ENCODE measurements at places on chromosomes 16 and 17. TPM values are rescaled to one million over a fixed set of nuclear protein-coding genes. Genes with fewer than 3 reads are reported as not detected.

Gene KRTAP1-1
- not detected for polyA plus RNA-seq

Gene CLEC19A
- not detected for polyA plus RNA-seq

Gene SCGB1C2
- not detected for polyA plus RNA-seq

Gene FAM20A
- polyA plus RNA-seq = 54.4 TPM

Gene RETREG3
- polyA plus RNA-seq = 12.1 TPM

Gene DVL2
- polyA plus RNA-seq = 3.4 TPM

Gene MMP2
- polyA plus RNA-seq = 6.0 TPM

Gene PLLP
- 5.2 TPM for polyA plus RNA-seq

Gene TNFRSF12A
- polyA plus RNA-seq = 9.4 TPM

Gene TMEM208
- 98.2 TPM for polyA plus RNA-seq

Gene CENPV
- polyA plus RNA-seq = 21.2 TPM

GRCh38 chr16:81497690-81498089 is 53.1 kb downstream of the CMIP start:
- no peaks in the 10 kb centered on the region for H3K36me3 ChIP-seq
- no peak for DNase-seq
- H3K4me1 ChIP-seq = peaks cover 53% of the 10 kb centered on the region

- no peak for DNase-seq
- H3K27me3 ChIP-seq = no peaks in the 10 kb centered on the region
- peak overlapping the region; percentile 87 for H3K27ac ChIP-seq
- H3K36me3 ChIP-seq = no peaks in the 10 kb centered on the region
- H3K4me1 ChIP-seq = peaks cover 77% of the 10 kb centered on the region
Observed at GRCh38 chr17:77373299-77374169, 232.8 kb downstream of the SEC14L1 start.

DNA sequence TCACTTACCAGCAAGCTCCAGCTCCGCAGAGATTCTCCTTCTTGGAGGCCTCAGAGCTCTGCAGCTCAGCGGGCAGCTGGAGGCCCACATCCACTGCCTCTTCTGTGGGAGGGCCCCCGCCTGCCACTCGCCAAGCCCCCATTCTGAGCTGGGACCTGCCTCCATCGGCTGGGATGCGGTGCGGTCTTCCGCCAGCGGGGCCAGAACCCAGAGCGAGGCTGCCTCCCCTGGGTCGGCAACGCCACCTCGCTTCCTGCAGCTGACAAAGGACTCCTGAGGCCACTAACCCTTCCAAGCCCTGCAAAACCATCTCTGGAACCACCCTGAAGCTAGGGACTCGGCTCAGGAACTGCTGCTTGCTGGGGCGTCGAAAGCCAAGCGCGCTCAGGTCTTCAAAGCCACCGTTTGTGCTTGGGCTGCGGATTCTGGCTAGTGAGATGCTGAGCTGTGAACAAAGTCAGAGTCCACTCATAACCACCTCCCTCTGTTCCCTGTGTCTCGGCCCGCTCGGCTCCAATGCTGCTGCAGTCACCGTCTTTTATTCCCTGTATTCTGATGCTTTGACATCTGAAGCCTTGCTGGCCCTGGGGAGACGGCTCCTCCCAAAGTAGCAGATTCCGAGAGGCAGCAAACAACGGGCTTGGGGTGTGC is 174.3 kb downstream of the ENGASE start:
- H3K36me3 ChIP-seq = no peaks in the 10 kb centered on the region
- H3K27ac ChIP-seq = no peak overlapping the region
- DNase-seq = no peak

DNA sequence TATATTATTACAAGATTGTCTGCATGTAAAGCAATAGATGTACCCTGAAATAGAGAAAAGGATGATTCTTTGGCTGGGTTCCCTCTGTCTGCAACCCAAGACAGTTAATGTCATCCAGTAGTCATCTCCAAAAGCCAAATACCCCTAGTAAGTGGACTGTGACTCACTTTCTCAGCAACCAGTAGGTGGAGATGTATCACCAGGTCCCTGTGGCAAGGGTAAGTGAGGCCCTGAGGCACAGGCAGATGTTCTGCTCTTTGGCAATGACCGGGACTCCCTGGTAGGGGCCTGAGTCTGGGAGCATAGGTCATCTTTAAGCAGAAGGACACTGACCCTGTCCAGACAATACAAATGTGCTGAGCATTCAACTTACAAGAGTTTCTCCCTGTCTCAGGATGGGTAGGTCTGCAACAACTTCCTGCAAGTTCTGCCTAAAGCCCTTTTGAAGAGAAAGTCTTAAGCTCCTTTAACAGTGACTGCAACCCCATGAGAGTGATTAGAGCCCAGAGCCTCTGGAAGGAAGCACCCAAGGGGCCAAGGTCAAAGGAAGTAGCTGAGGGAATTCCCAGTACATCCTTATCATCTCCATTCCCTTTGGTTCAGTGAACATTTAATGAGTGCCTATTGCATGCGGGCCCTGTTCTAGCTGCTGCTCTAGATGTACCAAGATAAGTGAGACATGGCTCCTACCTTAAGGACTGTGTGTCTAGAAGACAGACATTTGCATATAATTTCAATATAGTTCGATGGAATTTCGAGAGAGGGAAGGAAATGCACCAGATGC is 31.9 kb downstream of the PMP22 start:
- no peak overlapping the region for H3K4me3 ChIP-seq
- H3K4me1 ChIP-seq = no peaks in the 10 kb centered on the region
- DNase-seq = no peak
- no peaks in the 10 kb centered on the region for H3K27me3 ChIP-seq

DNA sequence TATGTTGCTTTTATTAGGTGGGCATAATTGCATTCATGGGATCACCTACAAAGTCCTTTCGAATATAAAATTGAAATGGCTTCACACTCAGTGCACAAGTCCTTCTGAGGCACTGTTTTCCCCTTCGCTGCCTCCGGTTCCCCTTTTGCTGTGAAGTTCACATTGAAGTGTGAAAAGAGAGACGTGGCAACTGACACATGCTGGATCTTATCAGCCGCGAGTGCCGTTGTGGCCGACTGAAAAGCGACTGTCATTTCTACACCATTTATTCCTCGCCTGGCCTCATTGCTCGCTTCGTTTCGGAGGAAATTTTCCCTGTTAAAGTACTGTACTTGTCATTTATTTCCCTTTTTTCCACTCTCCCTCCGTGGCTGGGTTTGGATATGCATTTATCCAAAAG is 423.5 kb downstream of the MAF start:
- DNase-seq = no peak
- H3K36me3 ChIP-seq = no peaks in the 10 kb centered on the region
- H3K27ac ChIP-seq = no peak overlapping the region
- H3K4me3 ChIP-seq = no peak overlapping the region

DNA sequence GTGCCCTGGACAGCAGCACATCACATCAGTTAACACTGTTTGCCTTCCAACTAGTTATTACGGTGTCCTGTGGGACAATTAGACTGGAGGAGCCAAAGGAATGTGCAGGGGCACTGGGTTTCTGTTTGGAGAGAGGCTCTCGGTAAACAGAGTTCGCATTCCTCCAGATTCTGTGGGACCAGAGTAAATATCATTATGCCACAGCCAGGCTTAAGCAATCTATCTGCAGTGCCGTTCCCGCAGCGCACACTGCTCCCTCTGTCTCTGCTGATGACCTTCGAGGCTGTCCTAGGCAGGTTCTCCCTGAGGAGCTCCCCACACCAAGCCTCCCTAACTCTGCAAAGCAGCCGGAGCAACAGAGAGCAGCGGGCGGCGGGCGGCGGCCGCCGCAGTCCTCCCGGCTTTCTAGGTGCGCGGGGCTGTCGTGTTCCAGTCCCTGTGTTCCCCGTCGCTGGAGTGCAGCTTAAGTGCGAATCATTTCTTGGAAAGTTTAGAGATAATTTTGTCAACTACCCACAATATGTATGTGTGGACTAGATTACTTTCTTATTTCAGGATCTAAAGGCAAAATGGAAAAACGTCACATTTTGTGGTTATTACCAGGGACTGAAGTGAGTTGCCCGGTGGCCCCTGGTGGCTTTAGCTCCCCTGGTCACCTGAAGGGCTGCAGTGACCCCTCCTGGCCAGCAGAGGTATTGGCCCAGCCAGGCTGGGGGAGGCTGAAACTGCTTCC is 43.3 kb downstream of the PGS1 start:
- H3K4me3 ChIP-seq = no peak overlapping the region
- peaks cover 6% of the 10 kb centered on the region for H3K36me3 ChIP-seq
- no peaks in the 10 kb centered on the region for H3K27me3 ChIP-seq

- H3K36me3 ChIP-seq = no peaks in the 10 kb centered on the region
- H3K4me1 ChIP-seq = no peaks in the 10 kb centered on the region
- no peak overlapping the region for H3K27ac ChIP-seq
- no peak for DNase-seq
- no peaks in the 10 kb centered on the region for H3K27me3 ChIP-seq
- no peak overlapping the region for H3K4me3 ChIP-seq
Observed at GRCh38 chr17:67615736-67616135, 102.0 kb upstream of the NOL11 start.

GRCh38 chr17:16873174-16874035 is 98.5 kb downstream of the TNFRSF13B start:
- H3K4me1 ChIP-seq = peaks cover 22% of the 10 kb centered on the region
- H3K4me3 ChIP-seq = no peak overlapping the region
- DNase-seq = peak; percentile 41
- no peaks in the 10 kb centered on the region for H3K27me3 ChIP-seq
- no peak overlapping the region for H3K27ac ChIP-seq
- no peaks in the 10 kb centered on the region for H3K36me3 ChIP-seq

DNA sequence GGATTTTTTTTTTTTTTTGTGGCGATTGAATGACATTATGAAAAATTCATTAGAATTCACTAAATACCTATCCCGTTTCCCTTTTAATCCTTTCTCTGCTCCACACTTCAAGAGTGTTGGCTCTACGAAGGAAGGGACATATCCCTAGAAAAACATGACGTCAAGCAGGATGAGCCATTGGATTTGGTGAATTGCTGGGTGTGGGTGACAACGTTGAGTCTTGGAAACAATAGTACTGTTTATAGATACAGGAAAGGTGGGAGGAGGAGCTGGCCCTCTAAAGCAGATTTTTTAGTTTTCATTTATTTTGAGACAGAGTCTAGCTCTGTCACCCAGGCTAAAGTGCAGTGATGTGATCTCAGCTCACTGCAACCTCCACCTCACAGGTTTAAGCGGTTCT is 167.6 kb upstream of the FAM20A start:
- H3K27ac ChIP-seq = no peak overlapping the region
- H3K27me3 ChIP-seq = no peaks in the 10 kb centered on the region
- no peaks in the 10 kb centered on the region for H3K36me3 ChIP-seq
- no peak for DNase-seq
- H3K4me1 ChIP-seq = no peaks in the 10 kb centered on the region
- no peak overlapping the region for H3K4me3 ChIP-seq

DNA sequence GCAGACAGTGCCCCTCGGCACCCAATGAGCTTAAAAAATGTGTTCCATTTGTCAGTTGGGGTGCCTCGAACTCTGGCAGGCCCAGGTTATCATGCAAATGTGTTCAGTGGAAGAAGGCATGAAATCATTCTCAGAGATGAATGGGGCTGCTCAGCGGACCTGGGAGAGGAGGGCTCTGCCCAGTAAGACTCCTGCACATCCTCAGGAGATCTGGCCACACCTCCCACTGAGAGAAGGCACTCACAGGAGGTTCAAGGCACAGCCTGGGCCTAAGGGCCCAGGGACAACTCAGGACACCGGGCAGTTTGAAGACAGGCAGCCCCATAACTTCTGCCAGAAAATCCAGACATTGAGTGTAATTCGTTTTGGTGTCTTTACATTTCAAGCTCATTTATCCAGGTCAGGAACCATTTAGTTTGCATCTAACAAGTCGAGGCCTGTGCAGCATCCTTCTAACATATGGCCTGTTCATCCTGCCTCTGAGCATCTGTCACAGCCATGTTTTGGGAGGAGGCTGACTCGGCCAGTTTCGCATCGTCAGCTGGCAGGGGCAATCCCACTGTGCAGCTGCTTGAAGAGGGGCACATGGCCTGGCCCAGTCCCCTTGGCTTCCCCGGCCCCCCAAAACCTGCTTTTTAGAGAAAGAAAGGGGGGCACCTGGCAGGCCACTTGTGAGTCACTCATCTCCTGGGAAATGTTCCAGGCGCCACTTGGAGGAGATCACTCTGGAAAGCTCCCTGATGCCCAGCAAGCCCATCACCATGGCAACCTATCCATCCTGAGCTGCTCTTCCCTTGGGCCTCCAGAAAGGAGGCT is 31.2 kb upstream of the BCAR1 start:
- peaks cover 3% of the 10 kb centered on the region for H3K4me1 ChIP-seq
- DNase-seq = no peak
- no peaks in the 10 kb centered on the region for H3K27me3 ChIP-seq
- no peak overlapping the region for H3K27ac ChIP-seq

DNA sequence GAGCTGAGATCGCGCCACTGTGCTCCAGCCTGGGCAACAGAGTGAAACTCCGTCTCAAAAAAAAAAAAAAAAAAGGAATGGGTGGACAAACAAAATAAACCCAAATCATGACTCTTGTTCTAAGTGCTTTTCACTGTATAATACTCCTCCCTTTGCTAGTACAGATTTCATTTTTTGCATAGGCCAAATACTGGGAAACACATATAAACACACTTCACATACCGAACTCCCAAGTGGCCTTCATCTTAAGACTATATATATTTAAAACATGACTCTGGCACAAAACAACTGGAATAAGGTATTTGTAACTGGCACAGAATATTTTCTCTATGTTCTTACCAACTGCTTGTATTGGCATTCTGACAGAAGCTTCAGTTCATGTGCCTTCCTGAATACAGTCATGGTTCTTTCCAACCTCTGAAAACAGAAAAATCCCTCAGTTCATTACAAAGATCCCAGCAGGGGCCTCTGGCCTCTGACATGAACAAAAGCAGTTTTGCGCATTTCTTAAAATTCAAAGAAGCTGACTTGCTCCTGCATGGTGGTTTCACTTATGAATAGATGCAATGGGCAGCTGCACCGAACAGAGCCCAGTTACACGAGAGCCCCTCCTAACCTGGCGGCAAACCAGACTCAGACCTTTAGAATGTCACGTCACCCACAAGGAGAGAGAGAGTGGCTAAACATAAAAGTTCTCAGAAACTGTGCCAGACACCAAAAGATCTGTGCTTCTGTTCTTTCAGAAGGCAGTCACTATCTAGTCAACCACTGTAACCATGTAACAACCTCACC is 19.1 kb upstream of the COPRS start:
- no peak for DNase-seq
- no peaks in the 10 kb centered on the region for H3K27me3 ChIP-seq
- H3K27ac ChIP-seq = no peak overlapping the region
- H3K4me3 ChIP-seq = no peak overlapping the region

GRCh38 chr17:35891269-35891668 is 11.1 kb upstream of the CCL5 start:
- H3K27me3 ChIP-seq = no peaks in the 10 kb centered on the region
- H3K27ac ChIP-seq = no peak overlapping the region
- H3K4me1 ChIP-seq = no peaks in the 10 kb centered on the region
- no peak overlapping the region for H3K4me3 ChIP-seq
- H3K36me3 ChIP-seq = no peaks in the 10 kb centered on the region
- no peak for DNase-seq

DNA sequence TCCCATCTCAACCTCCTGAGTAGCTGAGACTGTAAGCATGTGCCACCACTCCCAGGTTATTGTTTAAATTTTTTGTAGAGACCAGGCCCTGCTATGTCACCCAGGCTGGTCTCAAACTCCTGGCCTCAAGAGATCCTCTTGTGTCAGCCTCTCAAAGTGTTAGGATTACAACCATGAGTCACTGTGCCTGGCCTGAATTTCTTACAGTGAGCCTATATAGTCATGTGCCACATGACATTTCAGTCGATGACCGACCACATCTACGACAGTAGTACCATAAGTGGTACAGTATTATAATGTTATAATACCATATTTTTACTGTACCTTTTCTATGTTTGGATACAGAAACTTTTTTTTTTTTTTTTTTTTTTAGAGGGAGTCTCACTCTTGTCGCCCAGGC is 195.3 kb downstream of the STX8 start:
- no peaks in the 10 kb centered on the region for H3K36me3 ChIP-seq
- no peak overlapping the region for H3K4me3 ChIP-seq
- H3K27me3 ChIP-seq = no peaks in the 10 kb centered on the region
- DNase-seq = no peak
